ENCODE measurements at places on chromosomes 7 and 10.
A peak's percentile ranks its signal among the peaks of the same experiment; 100 is the strongest.

DNA sequence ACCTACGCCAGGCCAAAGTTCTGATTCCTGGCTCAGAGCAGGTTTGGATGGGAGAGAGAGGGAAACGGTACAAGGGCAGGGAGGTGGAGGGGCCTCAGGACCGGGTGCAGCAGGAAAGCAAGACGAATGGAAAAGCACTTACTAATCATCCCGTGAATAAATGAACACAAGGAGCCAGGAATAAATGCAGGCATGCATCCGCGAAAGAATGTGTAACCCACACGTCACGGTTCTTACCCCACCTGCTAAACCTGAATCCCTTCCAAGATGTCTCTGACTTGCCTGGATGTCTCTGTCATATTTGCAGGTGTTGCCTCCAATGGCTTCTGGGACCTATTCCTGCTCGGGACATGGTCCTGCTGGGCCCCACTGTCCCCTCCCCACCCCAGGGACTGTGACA, 335.2 kb upstream of the RNF32 start:
- no peak for DNase-seq

- DNase-seq = no peak
These were observed 591.9 kb downstream of the GALNT17 start for GRCh38 chr7:71723859-71724258.

- DNase-seq = no peak
These were observed 7.5 kb downstream of the GRID1 start for GRCh38 chr10:86359111-86359510.

- DNase-seq = no peak
These were observed 37.2 kb upstream of the TARP start for GRCh38 chr7:38310591-38311101.

DNA sequence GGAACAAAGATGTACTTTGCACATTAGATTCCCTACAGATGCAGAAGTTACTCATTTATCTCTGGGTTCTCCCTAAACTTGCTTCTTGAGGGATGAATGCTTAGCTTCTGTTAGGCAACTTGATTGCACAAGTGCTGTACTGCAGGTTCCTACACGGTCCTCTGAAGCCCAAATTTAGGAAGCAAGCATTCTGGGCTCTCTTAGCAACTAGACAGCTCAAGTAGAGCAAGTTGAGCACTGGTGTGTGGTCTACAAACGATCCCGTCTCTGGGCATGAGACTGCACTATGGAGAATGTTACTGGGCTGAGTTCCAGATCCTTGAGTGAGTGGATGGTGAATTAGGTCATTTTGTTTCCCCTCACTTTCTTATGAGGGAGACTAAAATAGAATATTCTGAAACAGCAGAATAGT, 14.3 kb downstream of the SEMA3D start:
- no peak for DNase-seq

DNA sequence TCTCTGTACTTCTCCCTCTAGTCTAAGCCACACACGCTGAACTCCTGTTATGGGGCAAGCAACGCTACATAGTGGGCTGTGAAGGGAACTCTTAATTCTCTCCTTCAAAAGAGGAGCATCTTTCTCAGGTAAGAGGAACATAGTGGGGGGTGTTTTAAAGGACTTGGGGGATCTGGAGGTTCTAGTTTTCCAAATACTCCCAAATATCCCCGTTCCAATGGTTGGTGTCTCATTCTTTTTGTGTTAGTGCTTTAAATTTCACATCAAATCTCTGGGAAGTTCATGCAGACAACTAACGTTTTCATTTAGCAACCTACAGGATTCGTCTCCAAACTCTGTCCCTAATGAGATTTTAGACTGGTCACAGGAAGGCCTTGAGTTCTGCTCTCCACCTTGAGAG, 12.4 kb upstream of the WDR86 start:
- DNase-seq = no peak

- no peak for DNase-seq
These were observed 104.3 kb downstream of the TYW1 start for GRCh38 chr7:67100956-67101361.

DNA sequence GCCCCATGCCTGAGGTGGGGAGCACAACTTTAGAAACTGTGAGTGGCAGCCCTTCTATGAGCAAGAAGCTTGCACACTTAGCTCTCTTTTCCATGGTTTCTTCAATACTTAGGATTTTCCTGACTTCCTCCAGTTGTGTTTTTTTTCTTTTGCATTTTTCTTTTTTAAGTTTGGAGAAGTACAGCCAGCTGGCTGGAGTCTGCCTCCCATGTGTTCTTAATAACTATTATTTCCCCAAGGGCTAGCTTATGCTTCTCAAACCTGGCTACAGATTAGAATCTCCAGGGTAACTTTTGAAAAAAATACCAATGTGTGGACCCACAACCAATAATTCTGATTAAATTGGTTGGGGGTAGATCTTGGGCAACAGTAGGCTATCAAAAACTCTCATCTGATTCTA, 37.4 kb upstream of the MEOX2 start:
- DNase-seq = no peak

- no peak for DNase-seq
These were observed 159.5 kb upstream of the ZMIZ1 start for GRCh38 chr10:78909221-78909620.

DNA sequence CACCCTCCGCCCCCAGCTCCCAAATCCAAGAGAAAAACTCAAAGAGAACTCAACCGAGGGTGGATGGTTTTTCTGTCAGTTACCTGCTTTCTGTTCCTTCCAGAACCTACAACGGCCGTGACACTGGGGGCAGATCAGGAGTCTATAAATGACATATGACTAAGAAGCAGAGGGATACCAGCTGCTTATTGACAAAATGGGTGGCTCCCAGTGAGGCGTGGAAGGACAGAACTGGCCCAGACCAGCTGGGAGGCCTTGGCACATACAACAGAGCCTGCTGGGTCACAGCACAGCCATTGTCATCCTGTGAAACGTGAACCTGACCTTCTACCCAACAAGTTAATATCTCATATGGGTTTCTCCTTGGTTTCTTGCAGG, 84.3 kb upstream of the ADRB1 start:
- DNase-seq = peak; percentile 25

- no peak for DNase-seq
These were observed 1040.0 kb downstream of the SORCS3 start for GRCh38 chr10:105681051-105681450.

DNA sequence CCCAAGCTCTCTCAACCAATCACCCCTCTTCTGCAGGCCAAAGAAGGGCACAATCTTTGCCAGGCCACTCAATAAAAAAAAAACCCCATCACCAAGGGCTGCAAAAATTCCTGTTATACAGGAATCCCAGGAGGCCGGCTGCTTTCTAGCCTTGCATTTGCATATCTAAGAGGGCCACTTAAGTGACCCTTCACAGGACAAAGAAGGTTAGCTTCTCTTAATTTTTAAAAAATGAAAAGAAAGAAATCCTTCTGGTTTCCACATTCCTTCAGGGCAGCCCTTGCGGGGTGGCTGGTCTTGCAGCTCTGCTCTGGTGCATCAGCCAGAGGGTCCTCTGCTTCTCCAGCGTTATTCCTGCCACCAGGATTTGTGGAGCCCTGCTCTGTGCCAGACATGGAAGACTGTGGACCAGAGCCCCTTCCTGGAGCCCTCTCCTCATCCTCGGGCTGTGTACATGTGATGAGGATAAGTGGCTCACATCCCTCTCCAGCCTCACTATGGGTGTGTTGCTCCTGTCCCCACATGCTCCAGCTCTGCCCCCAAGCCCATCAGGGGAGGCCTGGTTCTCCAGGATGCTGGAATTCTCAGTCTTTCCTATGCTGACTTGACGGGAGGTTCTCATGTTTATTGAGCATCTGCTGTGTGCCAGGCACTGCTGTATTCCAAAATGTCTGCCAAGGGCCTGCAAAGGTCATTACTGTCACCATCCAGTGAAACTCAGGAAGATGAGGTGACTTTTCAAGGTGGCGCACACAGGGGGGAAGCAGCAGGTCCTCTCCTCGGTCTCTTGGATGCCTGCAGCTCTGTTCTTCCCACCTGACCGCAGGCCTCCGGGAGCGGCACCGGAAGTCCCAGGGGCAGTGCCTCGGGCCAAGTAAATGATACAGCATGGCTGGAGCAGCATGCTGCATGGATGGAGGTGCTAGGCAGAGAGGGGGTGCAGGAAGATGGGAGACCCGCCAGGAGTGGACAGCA, 67.7 kb downstream of the ARHGAP22 start:
- no peak for DNase-seq

GRCh38 chr7:26375726-26376174, 84.1 kb downstream of the SNX10 start:
- no peak for DNase-seq

- no peak for DNase-seq
These were observed 119.7 kb downstream of the JMJD1C start for GRCh38 chr10:63346015-63346441.

DNA sequence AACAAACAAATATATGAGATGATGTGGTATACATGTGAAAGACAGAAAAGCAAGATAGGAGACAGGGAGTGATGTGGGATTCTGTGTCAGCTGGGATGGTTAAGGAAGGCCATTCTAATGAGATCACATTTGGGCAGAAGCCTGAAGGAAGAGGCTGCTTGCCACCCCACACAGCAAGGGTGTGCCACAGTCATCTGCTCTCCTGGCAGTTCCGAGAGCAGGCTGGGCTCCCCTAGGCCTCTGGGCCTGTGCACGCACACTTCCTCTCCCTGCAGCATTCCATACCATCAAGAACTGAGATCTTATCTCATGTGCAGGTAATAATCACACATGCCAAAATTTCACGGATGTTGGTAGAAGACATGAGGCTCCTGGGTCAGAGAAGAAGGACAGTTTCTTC, 43.1 kb downstream of the SYPL1 start:
- no peak for DNase-seq

GRCh38 chr10:129710510-129710847, 243.4 kb downstream of the MGMT start:
- no peak for DNase-seq

DNA sequence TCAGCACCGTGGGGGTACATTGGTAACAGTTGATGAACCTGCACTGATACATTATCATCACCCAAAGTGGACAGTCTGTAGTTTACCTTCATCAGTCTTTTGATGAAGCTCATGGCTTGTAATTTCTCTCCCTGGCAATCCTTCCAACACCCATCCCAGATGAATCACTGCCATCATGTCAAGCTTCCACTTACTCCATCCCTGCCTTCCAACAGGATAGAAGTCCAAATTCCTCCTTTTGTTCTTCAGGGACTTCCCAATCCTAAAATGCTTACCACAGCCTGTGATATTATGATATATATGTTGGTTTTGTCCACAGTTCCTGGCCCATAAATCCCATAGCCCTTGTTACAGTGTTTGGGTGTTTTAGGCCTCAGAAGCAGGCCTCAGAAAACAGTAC, 16.1 kb downstream of the SNX10 start:
- no peak for DNase-seq

- DNase-seq = no peak
These were observed 45.5 kb downstream of the TNPO3 start for GRCh38 chr7:129009437-129009836.

GRCh38 chr10:132109341-132110110, 43.8 kb downstream of the JAKMIP3 start:
- no peak for DNase-seq

- no peak for DNase-seq
These were observed 127.3 kb upstream of the HABP2 start for GRCh38 chr10:113425541-113425951.

- DNase-seq = peak; percentile 49
These were observed 451.9 kb downstream of the DPP6 start for GRCh38 chr7:154503962-154504550.

- DNase-seq = peak; percentile 20
These were observed 13.0 kb upstream of the STK31 start for GRCh38 chr7:23696916-23697441.

DNA sequence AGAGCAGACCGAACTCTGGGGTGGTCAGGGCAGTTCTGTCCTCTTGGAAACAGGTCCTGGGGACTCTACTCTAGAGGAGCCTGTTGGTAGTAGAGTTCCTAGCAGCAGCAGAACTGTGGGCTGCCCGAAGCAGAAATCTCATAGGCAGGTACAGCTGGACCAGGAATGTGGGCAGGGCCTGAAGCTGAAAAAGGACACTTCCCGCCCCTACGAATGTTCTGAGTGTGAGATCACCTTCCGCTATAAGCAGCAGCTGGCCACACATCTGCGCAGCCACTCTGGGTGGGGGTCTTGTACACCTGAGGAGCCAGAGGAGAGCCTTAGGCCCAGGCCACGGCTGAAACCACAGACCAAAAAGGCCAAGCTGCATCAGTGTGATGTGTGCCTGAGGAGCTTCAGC, 8.3 kb upstream of the ZNF783 start:
- DNase-seq = no peak

- no peak for DNase-seq
These were observed 37.3 kb downstream of the DOCK4 start for GRCh38 chr7:112168915-112169314.

GRCh38 chr7:140635345-140635744, 5.3 kb downstream of the DENND2A start:
- no peak for DNase-seq

GRCh38 chr10:89684604-89685003, 16.8 kb upstream of the KIF20B start:
- DNase-seq = no peak

DNA sequence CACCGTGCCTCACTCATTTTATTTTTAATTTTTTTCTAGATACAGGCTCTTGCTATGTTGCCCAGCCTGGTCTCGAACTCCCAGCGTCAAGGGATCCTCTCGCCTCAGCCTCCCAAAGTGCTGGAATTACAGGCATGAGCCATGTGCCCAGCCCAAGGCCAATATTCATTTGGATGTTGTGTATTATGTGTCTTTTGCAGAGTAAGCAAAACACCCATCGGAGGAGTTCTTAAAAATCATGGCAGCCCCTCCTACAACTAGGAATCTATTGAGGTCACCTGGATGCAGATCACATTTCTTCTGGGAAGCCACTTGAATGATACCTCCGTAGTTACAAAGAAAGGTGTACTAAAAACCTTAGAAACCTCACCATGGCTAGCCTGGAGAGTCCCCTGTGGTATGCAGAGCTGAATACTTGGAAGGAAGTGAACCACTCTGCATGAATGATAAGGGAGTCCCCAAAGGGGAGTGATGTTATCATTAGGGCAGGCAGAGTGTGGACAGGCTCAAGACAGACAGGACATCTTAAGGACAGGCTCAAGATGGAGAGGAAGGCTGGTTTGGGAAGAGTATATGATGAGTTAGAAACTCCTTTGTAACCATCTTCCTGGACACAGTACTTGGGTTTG, 185.7 kb downstream of the TAX1BP1 start:
- no peak for DNase-seq

DNA sequence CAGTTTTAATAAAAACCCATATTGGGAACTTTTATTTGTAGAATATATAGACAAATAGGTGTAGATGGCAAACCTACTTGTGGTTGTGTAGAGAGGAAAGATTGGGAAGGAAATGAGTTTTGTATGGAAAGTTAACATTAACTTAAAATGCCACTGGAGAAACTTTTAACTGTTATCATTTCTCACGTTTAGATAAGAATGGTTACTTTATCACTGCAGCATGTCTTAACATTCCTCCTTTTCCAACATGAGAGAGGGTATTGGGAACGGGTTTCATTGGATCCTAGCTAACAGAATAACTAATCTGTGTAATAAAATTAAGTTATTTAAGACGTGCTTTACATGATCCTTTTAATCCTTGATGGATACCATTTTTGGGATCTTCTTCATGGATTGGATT, 1.8 kb downstream of the LUC7L2 start:
- no peak for DNase-seq

- no peak for DNase-seq
These were observed 80.1 kb upstream of the CAPZA2 start for GRCh38 chr7:116782177-116782711.

GRCh38 chr10:70832221-70832620, 16.5 kb downstream of the SGPL1 start:
- no peak for DNase-seq

- peak; percentile 61 for DNase-seq
These were observed 237.8 kb downstream of the MAD1L1 start for GRCh38 chr7:1994931-1995330.

GRCh38 chr7:142557971-142558582, 191.2 kb upstream of the PRSS1 start:
- DNase-seq = no peak

- no peak for DNase-seq
These were observed 649.8 kb upstream of the MBL2 start for GRCh38 chr10:53422223-53422888.
